ENCODE measurements at places on chromosomes 2 and 18. TPM values are rescaled to one million over a fixed set of nuclear protein-coding genes. Genes with fewer than 3 reads are reported as not detected.

GRCh38 chr2:42640261-42640660 is 71.8 kb downstream of the MTA3 start:
- no peak for DNase-seq

DNA sequence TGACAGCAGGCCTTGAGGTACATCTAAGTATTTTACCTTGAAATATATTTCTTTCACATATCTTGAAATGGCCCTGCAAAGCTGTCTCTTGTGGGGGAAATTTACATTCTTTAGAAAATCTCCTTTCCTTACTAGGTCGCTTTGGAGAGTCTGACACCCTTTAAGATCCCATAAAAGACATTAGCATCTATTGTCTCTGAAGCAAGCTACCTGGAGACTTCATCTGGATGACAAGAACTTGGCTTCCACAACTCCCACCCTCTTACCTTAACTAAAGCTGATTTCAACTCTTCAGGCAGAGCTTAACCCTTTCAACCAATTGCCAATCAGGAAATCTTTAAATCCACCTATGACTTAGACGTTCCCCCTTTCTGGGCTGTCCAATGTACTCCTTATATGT is 219.3 kb downstream of the PIEZO2 start:
- DNase-seq: no peak

DNA sequence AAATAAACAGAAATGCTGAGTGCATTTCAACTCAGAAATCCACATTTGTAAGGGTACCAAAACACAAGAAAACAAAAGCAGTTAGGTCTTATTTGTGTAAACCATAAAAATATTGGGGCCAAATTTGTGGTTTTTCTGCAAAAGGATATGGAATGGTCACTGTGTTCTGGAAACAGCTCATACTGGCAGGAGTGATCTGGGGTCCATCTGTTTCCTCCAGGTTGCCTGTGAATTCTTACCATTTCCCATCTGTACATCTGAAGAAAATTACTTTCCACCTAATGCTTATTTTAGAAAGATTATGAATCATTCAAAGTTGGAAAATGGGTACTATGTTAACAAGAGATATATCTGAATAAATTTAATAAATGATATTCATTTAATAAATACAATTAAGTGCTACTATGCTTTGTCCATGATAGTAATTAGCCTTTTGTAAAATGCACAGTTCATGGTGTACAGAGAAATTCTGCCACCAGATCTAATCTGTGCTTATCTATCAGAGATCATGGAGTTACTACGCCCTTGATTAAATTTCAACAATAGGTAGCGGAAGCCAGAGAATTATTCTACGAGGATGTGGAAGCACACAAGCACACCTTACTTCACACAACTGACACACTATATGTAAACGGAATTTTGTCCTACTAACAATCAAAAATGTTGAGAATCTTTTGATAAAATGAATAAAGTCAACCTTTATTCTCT is 10.9 kb downstream of the ALS2 start:
- no peak for DNase-seq

GRCh38 chr2:26769089-26769761 is 5.1 kb downstream of the SLC35F6 start:
- no peak for DNase-seq

DNA sequence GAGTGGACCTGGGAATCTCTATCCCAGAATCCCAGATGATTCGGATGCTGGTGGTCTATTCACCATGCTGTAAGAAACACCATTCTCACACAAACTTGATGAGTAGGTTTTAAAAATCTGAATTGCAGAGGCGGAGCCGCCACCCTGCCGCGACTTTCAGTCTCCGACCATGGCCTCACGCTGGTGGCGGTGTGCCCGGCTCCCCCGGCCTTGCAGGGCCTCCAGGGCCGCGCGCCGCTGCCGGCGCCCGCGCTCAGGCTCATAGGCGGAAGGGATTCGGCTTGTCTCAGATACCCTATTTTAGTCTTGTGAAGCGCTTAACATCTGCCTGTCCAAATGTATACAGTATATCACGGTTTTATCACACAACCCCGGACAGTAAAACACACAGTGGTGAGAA is 2.6 kb upstream of the PPM1B start:
- no peak for DNase-seq

DNA sequence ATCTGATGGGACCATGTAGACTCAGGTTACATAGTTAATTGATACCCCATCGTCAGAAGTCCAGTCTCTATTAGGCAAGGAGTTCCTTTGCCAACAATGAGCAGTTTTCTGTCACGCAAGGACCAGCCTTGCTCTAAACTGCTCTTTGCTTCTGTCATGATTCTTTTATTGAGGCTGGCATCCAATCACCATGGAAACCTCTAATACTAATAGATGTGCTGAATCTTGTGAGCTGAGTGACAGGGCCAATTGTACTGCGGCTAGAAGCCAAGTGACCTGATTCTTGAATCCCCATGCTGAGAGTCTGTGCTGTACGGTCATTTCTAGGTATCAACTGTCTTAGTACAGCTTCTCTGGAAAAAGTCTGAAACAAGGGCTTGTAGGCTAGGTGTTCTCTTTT is 395.6 kb downstream of the RND3 start:
- DNase-seq: no peak

- no peak for DNase-seq
These were observed 14.6 kb upstream of the SLC9A2 start for GRCh38 chr2:102604769-102605168.

The DQX1 gene
- total RNA-seq: 2.5 TPM

The SPATA3 gene
- total RNA-seq: not detected

The OSBPL6 gene
- total RNA-seq: 11.8 TPM

The ARMC9 gene
- 13.4 TPM for total RNA-seq

Data from foreskin keratinocyte (primary cell).